HT1080 (cell line): ENCODE measurements at places on chromosomes 7 and 10. TPM values are rescaled to one million over a fixed set of nuclear protein-coding genes. Genes with fewer than 3 reads are reported as not detected.

AASS gene
- 6.9 and 10.7 TPM in 2 replicates for total RNA-seq

GIMAP1 gene
- total RNA-seq, result not detected in 2 replicates

RPS24 gene
- total RNA-seq, result 3,014 and 3,294 TPM in 2 replicates

EVX1 gene
- total RNA-seq, result not detected in 2 replicates

TFR2 gene
- not detected in 2 replicates for total RNA-seq

DOCK1 gene
- total RNA-seq, result 26.4 and 28.6 TPM in 2 replicates

PDE1C gene
- total RNA-seq, result 0.53 and 1.3 TPM in 2 replicates

ADRA2A gene
- total RNA-seq, result 0.20 and 0.23 TPM in 2 replicates

SPDYE2B gene
- total RNA-seq, result not detected in 2 replicates

CCDC3 gene
- total RNA-seq, result 0.17 and 0.48 TPM in 2 replicates

CDH23 gene
- total RNA-seq, result 0.23 TPM in 1 of 2 replicates, not detected in the other

MKX gene
- 0.10 TPM in 1 of 2 replicates, not detected in the other for total RNA-seq

CLDN4 gene
- 1.2 and 1.7 TPM in 2 replicates for total RNA-seq

NKX2-3 gene
- total RNA-seq, result not detected in 2 replicates

NUDT5 gene
- 139 and 144 TPM in 2 replicates for total RNA-seq

MINDY3 gene
- 15.4 and 17.4 TPM in 2 replicates for total RNA-seq

CYP3A4 gene
- total RNA-seq, result 0.05 TPM in 1 of 2 replicates, not detected in the other

ZNRF2 gene
- total RNA-seq, result 5.1 and 9.2 TPM in 2 replicates

OR6V1 gene
- total RNA-seq, result not detected in 2 replicates

FOXP2 gene
- 0.37 and 0.74 TPM in 2 replicates for total RNA-seq

SLC26A5 gene
- not detected in 2 replicates for total RNA-seq

TMEM270 gene
- 0.23 TPM in 1 of 2 replicates, not detected in the other for total RNA-seq
